ENCODE measurements at places on chromosomes 12 and 14.
A peak's percentile ranks its signal among the peaks of the same experiment; 100 is the strongest.

GRCh38 chr14:98411154-98411553 is 860.8 kb downstream of the BCL11B start:
- no peak for DNase-seq

GRCh38 chr12:43840338-43840737 is 4.5 kb downstream of the TMEM117 start:
- no peak for DNase-seq

- DNase-seq: peak; percentile 57
These were observed 754 bp downstream of the ZNF605 start for GRCh38 chr12:132955094-132956010.

DNA sequence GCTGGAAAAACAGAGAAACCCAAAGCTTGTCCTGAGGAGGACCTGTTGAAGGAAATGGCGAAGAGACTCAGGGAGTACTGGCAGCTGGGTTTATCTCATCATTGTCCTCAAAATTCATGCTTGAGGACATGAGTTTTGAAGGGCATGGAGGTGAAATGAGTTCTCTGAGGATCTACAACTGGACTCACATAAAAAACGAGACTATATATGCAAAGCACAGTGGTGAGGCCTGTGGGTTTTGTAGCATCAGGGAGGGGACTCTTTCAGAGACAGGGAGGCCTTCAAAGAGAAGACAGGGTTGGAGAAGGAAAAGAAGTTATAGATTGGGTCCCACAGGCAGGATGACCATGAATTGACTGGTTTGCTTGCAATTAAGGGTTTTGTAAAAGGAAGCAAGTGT is 71.3 kb upstream of the SCN8A start:
- no peak for DNase-seq

DNA sequence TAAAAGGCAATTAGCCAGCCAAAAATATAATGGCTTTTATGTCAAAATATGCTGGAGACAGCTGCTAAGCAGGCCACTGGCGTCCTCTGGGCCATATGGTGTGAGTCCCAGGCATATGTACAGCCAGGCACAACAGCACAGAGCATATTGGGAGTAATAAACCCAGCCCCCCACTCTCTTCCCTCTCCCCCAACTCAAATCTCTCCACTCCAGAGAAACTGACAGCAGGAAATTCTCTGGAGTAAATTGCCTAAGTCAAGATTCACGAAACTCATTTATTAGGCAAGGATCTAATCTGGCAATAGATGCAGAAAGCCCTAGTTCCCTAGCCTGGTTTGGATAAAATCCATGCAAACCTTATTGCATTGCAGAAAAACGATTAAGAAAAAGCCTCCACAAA is 147.9 kb upstream of the SEL1L start:
- no peak for DNase-seq

- DNase-seq: no peak
These were observed 1487.7 kb upstream of the SEL1L start for GRCh38 chr14:83021323-83021722.

- no peak for DNase-seq
These were observed 386.7 kb downstream of the LRIG3 start for GRCh38 chr12:58533652-58534051.

- no peak for DNase-seq
These were observed 68.2 kb upstream of the ETV6 start for GRCh38 chr12:11581179-11581755.

DNA sequence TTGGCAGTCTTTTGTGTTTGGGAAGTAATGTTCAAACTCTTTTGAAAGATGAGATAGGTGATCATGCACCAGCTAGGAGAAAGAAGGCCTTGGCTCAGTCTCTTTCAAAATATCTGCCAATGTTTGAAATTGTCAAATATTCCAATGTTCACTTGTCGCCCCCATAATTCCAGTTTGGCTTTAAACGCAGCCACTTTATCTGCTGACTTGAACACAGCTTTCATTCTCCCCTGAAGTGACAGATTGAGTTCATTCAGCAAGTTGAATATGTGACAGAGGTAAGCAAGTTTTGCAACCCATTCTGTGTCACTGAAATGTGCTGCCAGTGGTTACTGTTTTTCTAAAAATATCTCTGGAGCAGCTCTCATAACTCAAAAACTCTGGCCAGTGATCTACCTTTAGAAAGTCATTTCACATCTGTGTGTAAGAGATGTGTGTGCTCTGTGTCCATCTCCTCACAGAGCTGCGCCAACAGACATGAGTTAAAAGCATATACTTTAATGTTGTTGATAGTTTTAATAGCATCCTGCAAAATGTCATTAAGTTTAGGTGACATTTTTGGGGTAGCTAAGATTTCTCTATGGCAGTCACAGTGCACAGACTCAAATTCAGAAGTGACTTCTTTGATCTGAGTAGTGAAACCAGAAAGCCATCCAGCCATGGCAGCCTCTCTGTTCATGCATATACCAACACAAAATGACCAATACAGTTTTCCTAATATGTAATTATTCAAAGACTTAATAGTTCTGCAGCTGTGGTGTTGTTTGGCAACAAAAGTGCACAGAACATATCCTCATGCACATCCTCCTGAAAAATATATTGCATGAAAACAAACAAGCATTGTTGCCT is 614.3 kb upstream of the MIS18BP1 start:
- no peak for DNase-seq

DNA sequence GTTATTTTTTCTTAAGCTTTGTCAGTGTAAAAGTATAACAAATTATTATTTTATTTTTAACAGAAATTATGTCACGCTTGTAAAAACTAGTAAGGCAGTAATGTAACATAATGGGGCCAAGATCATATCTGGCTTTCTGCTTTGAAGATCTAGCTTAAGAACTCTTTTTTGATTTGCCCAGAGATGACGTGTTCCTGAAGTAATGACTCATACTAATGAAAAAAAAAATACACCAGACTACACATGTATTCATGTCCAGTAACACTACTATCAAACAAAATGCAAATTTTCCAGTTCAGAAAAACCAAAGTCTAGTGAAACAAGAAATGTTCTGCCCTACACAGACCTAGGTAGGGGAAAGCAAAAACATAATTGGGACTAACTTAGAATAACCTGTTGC is 432.2 kb upstream of the ATXN7L3B start:
- DNase-seq: no peak

- no peak for DNase-seq
These were observed 152.4 kb downstream of the KIF26A start for GRCh38 chr14:104290756-104291122.

DNA sequence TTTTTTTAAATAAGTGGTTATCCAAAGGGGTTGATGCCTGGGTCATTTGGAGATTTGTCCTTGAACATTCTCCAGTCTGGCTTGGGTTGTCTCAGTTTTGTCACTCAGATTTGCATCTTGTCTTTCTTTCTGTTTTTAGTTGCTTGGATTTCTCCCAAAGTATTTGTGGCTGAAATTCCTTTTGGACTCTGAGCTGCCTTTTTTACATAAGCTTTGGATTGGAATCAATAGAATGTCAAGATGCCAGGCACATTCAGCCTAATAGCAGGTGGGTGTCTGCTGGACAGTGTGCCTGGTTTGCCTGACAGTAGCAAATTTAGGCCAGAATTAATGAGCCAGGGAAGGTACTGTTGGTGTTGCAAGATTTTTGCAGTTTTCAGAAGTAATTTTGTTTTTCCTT is 50.0 kb downstream of the FLRT2 start:
- no peak for DNase-seq

GRCh38 chr14:37145395-37145794 is 27.0 kb downstream of the SLC25A21 start:
- no peak for DNase-seq

- DNase-seq: no peak
These were observed 419.7 kb upstream of the PRICKLE1 start for GRCh38 chr12:43008953-43009845.

DNA sequence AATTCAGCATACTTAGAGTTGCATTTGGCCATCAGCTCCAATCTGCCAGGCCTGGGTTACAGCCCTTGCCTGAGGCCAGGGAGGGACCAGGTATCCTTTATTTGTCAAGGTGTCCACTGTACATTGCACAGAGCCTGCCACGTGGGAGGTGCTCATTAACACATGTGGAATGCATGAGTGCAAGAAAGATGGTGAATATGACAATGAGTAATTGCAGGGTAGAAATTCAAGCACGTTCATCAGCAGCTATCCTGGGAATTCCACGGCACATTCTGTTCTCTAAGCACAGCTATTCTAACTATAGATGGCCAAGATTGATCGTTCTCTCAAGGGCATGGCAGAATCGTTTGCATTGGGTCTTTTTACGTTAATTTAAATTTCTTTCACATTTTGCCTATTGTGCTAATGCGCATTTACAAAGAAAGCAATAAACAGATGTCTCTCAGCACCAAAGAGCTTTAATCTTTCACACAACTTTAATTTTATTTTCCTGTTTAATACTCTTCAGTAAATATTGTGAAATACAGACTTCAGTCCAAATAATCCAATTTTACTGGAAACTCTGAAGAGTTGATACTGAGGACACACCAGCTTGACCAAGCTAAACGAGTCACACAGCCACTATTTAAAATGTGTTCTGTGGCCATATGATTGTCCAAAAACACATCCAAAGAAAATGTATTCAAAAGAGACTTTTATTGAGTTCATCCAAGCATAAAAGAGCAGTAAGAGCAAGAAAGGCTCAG is 1025.7 kb upstream of the TMEM132C start:
- DNase-seq: no peak

DNA sequence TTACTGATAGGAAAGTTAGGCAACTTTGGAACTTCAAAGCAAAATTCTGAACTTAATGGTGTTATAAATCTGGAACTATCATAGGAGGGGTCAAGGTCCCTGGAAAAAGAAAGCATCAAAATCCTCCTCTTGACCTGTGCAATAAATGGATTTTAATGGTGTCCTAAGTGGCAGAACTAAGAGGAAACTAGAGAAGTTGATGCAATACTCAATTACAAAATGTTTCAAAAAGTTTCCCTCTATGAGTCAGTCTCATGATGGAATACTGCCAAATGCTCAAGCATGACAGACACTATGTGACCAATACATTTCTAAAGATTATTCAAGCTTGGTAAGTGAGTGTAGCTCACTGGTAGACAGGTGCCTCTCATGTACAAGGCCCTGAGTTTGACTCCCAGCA is 47.7 kb upstream of the ERGIC2 start:
- DNase-seq: no peak

GRCh38 chr14:92880851-92881250 is 42.1 kb upstream of the CHGA start:
- no peak for DNase-seq

DNA sequence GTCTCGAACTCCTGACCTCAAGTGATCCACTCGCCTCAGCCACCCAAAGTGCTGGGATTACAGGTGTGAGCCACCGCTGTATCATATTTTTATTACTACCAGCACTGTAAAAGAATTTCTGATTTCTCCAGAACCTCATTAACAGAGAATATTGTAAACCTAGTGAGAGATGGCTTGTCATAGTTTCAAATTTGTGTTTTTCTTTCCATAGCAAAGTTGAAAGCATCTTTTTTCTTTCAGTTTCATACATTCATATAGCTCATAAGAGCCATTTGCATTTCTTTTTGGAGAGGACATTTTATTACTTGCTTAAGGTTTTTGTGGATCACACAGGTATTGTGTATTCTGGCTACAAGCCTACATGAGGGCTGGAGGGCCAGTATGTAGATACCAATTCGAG is 58.0 kb downstream of the MIS18BP1 start:
- DNase-seq: no peak

GRCh38 chr14:85401384-85401783 is 128.6 kb upstream of the FLRT2 start:
- DNase-seq: no peak

DNA sequence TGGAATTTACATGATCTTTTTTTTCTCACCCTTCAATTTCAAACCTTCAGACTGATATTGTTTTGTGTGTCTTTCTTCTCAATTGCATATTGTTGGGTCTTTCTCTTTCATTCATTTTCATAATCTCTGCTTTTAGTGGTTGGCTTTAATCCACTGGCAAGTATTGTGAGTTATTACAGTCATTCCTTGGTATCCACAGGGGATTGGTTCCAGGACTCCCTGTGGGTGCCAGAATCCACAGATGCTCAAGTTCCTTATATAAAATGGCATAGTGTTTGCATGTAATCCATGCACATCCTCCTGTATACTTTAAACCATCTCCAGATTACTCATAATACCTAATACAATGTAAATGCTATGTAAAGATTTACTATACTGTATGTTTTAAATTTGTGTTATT is 29.7 kb upstream of the PARP11 start:
- no peak for DNase-seq

DNA sequence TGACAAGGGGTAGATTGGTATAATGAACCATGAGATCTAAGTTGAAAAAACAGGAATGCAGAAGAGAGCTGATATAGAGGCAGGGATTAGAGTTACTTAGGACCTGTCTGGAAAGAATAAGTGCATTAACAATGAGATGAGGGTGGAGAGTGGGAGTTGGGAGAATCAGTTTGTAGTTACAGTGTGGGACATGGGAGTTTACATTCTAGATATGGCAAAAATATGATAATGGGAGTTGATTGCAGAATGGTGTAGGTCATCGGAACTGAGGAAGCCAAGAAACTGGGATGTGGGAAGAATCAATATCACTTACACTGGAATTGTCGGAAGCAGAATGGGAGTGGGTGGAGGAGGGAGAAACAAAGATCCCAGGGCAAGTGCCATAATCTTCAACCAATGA is 301.1 kb upstream of the NPAS3 start:
- no peak for DNase-seq

DNA sequence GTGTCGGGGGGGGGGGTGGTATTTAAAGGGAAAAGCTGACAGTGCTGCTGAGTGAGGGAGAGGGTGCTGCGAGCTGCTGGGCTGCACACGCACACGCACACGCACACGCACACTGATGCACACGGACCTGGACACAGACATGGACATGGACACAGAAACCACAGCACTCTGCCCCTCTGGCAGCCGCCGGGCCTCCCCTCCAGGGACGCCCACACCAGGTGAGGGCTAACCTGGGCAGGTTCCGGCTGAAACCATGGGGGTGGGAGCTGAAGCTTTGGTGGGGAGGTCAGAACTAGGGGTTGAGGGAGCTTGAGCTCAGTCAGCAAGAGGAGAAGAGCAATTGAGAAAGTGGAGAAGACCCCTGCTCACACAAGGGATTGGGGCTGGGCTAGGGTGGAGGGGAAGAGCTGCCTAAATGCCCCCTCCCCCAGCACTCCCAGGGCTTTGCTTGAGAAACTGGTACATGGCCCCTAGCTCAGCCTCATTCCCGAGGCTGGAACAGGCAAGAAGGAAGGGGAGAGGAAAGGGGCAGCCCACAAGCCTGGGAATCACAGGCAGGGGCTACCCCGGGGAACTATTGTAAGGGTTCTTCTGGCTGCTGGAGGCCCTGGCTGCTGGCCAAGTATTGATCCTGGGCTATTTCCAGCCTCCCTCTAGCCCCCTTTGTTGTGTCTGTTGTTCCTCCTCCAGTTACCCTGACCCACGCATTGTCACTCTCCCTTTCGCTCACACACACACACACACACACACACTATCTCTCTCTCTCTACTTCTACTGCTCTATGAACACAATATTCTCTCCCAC is at the start of gene REM2:
REM2 (plus strand) TSS at position 50 of the 804 bp plus-strand sequence; CDS start at position 116, 66 bp downstream.
- DNase-seq: no peak

DNA sequence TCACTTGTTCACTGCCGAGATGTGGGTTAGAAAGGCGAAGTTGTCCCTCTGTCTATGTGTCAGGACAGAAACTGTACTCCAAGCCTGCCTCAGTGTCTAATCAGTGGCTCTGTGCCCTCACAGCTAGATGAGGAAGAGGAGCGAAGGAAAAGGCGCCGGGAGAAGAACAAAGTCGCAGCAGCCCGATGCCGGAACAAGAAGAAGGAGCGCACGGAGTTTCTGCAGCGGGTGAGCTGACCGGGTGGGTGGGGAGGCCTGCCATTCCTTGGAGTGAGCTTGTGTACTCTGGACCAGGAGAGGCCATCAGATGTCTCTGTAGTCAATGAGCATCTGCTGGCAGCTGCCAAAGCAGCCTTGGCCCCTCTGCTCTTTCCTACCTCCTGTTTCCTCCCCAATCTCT is 33.5 kb downstream of the JDP2 start:
- no peak for DNase-seq

All from stimulated activated naive B cell treated with anti-CD40 and anti-IgM and Interleukin-4, amounts not matched to agents 10 μg/mL and 1 μg/mL and 100 μg/mL, for 72 hours (primary cell).